Stimulated activated CD4-positive, alpha-beta T cell treated with anti-CD3 and anti-CD28 coated beads, Interleukin-1b, Interleukin-23, amount 100 ng/mL, for 4 hours (primary cell): ENCODE measurements at places on chromosomes 7 and 10.

- DNase-seq = no peak
These were observed 80.6 kb upstream of the NAMPT start for GRCh38 chr7:106365252-106366005.

- no peak for DNase-seq
These were observed 233.6 kb downstream of the EBF3 start for GRCh38 chr10:129730272-129730992.

- DNase-seq = no peak
These were observed 149.4 kb downstream of the LRRN3 start for GRCh38 chr7:111240371-111240770.

DNA sequence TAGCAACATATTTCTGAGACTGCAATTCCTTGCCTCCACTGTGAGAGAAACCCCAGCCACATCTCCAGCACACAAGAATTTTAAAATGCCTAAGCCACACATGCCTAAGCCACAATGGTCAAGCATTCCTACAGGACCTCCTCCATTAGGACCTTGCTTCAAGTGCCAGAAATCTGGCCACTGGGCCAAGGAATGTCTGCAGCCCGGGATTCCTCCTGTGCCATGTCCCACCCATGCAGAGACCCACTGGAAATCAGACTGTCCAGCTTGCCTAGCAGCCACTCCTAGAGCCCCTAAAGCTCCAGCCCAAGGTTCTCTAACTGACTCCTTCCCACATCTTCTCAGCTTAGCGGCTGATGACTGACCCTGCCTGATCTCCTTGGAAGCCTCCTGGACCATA is 117.5 kb downstream of the AHR start:
- no peak for DNase-seq

GRCh38 chr10:108422286-108422685 is 1257.8 kb upstream of the SORCS1 start:
- no peak for DNase-seq

DNA sequence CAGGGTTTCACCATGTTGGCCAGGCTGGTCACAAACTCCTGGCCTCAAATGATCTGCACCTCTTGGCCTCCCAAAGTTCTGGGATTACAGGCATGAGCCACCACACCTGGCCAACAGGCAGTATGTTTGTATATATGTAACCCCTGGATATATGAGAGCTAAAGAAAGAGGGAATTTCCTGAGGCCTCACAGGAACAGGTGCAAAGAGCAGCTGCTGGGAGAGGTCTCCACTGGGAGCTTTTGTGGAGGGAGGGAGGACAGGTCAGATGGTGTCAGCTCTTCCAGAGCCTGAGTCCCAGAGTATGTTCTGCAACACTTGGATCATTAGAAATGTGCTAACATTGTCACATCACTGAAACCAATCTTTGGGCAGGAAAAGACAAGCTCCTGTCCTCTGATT is 110.1 kb upstream of the KIF5B start:
- no peak for DNase-seq

DNA sequence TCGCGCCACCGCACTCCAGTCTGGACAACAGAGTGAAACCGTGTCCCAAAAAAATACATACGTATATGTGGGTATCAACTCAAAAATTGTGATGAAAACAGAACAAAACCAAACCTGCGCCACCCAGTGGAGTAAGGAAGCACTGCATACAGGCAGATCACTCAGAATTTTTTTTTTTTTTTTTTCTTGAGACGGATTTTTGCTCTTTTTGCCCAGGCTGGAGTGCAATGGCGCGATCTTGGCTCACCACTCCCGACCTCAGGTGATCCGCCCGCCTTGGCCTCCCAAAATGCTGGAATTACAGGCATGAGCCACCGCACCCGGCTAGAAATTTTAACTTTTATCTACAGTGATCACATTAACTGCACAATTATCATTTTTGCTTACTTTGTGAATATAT is 9.1 kb upstream of the TMEM236 start:
- DNase-seq = peak; percentile 64

DNA sequence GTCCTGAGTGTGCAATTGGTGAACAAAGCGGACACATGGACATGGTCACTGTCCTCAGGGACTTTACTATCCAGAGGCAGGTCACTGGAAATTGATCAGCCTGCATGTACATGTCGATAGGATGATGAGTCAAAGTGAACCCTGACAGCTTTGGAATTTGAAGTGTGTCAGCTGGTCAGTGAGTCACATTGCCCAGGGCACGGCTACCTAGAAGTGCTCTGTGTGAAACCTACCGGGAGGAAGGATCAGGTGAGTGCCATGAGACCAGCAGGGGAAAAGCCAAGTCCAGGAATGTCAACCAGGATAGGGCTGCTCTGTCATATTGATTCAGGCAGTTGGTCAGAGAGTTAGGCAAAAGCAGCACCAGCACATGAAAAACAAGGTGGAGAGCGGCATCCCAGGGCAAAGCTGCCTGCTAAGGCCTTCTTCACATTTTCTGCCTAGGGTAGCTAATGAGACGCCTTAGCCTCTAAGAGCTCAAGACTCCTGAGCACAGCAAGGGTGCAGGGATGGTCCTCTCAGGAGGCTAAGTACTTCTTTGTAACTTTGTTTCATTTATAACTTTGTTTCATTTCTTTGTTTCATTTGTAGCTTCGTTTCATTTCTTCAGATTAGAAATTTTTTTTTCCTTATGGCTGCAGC is 19.4 kb upstream of the PDCD4 start:
- no peak for DNase-seq

- DNase-seq = no peak
These were observed 46.1 kb downstream of the CYTH3 start for GRCh38 chr7:6226194-6226799.

DNA sequence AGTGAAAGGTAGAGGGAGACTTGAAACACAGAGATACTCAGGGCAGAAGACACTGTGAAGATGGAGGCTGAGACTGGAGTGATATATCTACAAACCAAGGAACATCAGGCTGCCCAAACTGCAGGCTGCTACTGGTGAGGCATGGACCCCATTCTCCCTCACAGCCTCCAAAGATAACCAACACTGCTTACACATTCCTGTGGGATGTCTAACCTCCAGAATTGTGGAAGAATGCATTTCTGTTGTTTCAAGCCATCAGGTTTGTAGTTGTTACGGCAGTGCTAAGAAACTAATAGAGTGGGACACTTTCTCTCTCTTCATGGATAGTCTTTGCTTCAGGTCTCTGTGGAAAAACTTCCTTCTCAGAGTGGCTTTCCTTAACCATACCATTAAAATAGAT is 182.6 kb upstream of the TMEM106B start:
- no peak for DNase-seq

DNA sequence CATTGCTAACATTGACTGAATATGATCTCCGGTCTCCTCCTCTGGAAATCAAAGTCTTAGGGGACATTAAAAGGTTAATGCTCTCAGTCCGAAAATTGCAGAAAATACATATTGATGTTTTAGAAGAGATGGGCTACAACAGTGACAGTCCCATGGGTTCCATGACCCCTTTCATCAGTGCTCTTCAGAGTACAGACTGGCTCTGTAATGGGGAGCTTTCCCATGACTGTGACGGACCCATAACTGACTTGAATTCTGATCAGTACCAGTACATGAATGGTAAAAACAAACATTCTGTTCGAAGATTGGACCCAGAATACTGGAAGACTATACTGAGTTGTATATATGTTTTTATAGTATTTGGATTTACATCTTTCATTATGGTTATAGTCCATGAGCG is 39.2 kb downstream of the SAMD8 start:
- DNase-seq = no peak
